OCI-LY7 (cell line): ENCODE measurements at places on chromosomes 16 and 17. TPM values are rescaled to one million over a fixed set of nuclear protein-coding genes. Genes with fewer than 3 reads are reported as not detected.

DNA sequence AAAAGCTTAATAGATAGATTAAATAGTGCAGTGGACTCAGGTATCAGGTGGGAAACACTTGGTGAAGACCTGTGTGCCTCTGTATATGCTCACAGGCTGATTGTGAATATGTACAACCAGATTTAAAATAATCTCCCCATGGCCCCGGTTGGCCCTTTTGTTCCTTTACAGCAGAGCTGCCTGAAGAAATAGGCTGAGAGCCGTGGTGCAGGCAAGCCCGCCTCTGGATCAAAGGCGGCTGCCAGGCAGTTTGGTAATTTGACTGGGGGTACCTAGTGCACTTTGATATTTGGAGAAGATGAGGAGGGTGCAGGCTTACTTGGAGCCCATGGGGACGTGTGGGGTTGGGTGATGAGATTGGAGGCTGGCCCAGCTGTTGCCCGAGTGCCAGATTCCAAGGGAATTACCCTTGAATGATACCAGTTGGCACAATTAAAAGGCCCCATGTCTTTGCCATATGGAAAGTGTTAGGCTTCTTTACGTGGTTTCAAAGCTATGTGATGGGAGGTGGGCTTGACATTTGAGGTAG, 5.0 kb downstream of the NKD1 start:
- no peak for DNase-seq

The KRTAP3-1 gene
- not detected in 2 replicates for total RNA-seq

- DNase-seq = no peak
Measured at GRCh38 chr16:84874553-84874952, 54.8 kb downstream of the CRISPLD2 start.

The NEK8 gene
- 14.0 and 15.1 TPM in 2 replicates for total RNA-seq

The FOXN1 gene
- total RNA-seq = not detected in 2 replicates

GRCh38 chr17:76491271-76492122, 9.7 kb downstream of the RHBDF2 start:
- DNase-seq = peak; percentile 83

The HLF gene
- total RNA-seq = not detected in 2 replicates

The KRT9 gene
- not detected in 2 replicates for total RNA-seq

The ABCA9 gene
- 0.06 TPM in 1 of 2 replicates, not detected in the other for total RNA-seq

GRCh38 chr17:11899537-11899942, 97.7 kb downstream of the ZNF18 start:
- no peak for DNase-seq

The DPEP1 gene
- total RNA-seq = not detected in 2 replicates

DNA sequence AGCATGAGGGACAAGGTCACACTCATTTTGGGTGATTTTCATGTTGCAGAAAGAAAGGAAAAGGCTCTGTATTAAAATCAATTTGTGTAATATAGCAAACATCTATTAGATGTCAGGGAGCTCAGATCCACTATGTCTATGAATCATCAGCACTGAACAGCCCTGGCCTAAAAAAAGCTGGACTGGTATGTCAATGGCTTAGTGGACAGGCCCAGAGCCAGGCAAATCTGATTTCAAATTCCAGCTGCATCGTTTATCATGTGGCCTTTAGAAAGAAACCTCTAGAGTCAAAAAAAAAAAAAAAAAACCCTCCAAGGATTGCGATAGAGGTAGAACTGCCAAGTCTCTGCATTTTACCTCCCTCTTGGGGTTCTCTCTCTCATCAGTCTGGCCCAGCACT, 5.4 kb downstream of the GAS7 start:
- no peak for DNase-seq
